ENCODE measurements at places on chromosomes 3 and 15.

DNA sequence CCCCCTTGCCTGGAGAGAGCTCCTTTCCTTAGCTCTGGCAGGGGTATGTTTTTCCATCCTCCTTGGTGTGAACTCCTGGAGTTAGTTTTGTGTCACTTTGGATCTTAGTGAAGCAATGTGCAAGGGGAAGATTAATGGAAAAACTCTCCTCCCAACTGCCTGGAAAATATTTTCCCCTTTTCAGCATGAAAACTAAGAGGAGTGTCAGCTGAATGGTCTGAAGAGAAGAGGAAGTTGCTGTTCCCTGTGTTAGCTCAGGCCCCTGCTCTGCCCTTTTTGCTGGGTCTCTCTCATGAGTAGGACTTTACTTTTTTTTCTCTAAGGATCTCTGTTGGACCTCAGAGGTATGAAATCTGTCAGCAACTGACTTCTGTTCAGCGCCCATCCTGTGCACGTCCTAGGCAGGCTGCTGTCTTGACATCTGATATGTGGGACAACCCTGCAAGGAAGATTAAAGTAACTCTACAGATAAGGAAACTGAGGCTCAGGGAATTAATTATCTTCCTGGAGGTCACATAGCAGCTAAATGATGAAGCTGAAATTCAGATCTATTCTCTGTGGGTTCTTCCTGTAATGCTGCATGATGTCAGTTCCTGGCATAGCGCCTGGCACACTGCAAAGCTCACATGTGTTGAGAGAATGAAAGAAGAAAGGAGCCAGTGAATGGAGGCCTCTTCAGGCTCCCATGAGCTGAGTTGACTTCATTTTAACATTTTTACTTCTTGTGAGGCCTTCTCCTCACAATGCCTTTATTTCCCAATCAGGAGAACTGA, 109.7 kb upstream of the GALNT15 start:
- no peak for DNase-seq

GRCh38 chr15:41659855-41660234, 360 bp upstream of the MGA start:
- DNase-seq, result no peak

DNA sequence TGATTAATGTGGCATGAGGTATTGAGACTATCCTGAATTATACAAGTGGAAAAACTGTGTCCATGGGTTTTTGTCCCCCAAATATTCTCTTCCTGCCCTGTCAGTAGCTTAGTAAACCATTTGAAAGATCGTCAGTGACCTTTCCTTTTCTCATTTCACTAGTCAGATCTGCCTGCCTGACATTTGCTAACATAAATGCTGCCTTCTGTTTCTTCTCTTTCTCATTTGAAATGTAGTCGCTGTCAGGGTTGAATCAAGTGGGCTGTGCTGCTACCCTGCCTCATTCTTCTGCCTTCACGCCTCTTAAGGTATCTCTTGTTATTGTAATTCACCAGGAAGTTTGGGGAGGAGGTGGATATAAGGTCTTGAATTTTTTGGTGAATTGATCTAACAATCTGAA, 67.5 kb downstream of the LRCH3 start:
- no peak for DNase-seq

- DNase-seq, result no peak
Measured at GRCh38 chr3:188064831-188065493, 89.0 kb upstream of the LPP start.

- no peak for DNase-seq
Measured at GRCh38 chr3:43791246-43791645, 100.5 kb downstream of the ABHD5 start.

- DNase-seq, result no peak
Measured at GRCh38 chr15:76903251-76903681, 1.9 kb downstream of the SCAPER start.

DNA sequence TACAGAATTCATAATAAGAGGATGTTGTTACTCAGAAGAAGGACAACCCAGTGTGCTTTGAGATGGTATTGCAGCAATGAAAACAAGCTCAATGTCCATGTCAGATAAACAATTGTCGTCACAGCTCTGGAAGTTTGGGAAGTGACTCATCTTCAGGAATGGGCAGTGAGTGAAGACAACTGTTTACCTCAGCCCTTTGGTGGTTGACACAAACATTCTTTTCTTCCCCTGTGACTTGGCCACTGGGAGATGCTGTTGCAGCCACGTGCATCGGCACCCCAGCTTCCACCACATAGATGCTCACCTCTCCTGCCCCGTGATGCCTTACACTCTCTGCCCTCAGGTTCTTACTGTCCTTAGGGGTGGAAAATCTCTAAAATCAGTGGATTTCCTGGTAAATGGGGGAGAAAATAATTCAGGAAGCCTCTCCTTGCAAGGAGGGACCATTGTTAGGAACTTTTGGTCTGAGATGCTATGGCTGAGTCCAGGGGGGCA, 114.1 kb upstream of the GALNT15 start:
- no peak for DNase-seq

DNA sequence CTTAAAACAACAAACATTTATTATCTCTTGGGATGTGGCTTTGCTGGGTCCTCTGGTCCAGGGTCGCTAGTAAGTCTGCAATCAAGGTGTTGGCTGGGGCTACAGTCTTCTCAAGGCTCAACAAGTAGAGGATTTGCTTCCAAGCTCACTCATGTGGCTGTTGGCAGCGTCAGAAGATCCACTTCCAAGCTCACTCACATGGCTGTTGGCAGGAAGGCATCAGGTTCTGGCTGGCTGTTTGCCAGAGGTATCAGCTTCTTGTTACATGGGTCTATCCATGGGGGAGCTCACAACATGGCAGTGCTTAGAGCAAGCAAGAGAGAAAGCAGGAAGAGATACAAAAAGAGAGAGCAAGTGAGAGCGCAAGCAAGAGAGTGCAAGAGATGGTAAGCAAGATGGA, 15.0 kb upstream of the BNC1 start:
- no peak for DNase-seq

GRCh38 chr15:75025107-75025506, 1.7 kb downstream of the PPCDC start:
- DNase-seq, result no peak

DNA sequence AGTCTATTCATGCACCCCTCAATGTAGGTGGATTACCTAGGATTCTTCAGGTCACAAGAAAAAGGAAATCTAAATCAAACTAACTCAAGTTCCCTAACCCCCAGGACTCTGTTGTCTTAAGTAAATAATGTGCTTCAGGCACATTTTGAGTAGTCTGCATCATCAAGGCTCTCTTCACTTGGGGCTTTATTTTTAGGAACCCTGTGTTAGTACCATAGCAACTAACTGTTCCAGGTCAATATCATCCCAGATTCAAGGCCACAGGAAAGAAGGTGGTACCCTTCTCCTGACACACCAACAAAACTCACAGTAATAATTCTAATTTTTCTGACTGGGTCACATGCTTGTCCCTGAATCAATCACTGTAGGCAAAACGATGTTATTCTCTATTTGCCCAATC, 218.1 kb downstream of the MAGI1 start:
- DNase-seq, result no peak

DNA sequence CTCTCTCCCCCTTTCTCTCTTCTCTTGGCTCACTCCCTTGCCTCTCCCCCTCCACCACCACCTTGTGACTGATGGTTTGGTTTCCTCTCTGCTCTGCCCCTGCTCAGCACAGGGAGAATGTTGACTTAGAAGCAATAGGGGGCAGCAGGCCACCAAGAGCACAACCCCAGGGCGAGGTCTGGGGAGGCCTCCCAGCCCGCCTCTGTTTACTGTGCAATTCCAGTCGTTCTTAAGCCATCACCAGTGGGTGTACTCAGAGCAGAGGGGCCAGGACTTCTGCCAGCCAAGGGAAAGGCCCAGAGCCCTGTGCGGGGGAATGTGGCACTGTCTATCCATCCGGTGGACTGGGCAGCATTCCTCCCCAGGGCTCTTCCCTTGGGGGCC, 5.7 kb upstream of the APEH start:
- DNase-seq, result no peak

- no peak for DNase-seq
Measured at GRCh38 chr3:156174229-156174847, 54.0 kb downstream of the KCNAB1 start.

DNA sequence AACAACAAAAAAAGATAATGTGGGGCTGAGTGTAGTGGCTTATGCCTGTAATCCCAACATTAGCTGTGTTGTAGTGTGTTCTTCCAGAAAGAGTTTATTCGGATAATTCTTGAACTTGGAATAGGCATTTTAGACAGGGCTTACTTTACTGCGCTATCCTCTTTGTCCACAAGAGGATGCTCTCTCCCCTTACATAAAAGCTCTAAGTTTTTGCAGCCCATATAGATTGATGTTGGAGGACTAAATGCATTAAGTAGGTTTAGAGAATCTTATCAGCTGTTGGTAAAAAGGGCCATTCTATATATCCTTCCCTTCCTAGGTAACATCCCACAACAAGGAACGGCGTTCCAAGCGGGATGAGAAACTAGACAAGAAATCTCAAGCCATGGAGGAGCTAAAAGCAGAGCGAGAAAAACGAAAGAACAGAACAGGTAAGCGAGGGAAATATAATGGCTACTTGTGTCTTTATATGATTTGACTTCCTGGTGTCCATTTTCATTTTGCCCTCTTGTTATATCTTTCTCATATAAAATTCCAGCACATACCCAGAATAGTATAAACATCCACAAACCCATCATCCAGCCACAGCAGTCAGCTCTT, 27.8 kb upstream of the ITPKA start:
- DNase-seq, result no peak

DNA sequence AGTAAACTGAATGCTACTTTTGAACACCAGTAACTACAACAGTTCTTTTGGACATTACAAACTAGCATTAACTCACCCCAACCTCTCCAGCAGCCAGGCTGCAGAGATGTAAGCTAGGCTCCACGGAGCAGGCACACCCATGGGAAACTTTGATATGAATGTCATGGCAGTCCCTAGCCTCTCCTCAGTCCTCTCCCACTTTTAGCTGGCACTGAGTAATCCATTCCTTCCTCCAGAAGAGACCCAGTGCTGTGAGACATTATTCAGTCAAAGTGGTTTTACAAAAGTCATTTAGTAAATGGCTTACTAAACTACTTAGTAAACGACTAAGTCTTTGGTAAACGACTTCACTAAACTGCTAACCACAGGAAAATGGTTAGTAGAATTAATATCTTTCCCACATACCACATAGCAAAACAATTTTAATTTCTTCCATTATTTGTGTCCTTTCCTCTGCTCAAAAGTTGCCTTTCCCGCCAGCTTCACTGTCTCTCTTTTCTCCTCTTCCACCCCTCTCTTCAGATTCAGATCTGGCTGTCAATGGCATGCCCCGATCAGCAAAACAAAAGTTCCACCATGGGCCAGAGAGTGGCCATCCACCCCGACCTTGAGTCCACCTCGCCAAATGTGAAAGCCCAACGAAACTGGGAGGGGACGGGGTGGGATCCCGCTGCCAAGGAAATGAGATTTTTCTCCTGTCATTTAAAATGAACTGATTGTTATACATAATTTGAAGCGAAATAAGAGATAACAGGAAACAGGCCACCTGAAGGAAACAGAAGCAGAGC, 67.5 kb upstream of the TJP1 start:
- no peak for DNase-seq

DNA sequence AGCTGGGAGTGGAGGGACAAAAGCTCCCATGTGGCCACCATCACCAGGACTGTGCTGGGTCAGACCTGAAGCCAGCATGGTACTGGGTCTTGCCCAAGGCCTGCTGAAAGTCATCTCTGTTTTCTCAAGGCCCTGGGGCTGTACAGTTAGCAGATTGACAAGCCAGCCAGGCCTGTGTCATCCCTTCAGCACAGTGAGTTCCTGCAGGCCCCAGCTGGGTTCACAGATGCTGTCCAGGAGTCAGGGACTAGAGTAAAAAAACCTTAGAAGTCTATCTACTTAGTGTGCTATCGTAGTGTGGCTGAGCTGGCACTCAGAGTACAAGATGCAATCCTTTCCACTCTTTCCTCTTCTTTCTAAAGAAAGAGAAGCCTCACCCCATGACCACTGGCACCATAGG, 246.0 kb upstream of the NAALADL2 start:
- DNase-seq, result no peak

DNA sequence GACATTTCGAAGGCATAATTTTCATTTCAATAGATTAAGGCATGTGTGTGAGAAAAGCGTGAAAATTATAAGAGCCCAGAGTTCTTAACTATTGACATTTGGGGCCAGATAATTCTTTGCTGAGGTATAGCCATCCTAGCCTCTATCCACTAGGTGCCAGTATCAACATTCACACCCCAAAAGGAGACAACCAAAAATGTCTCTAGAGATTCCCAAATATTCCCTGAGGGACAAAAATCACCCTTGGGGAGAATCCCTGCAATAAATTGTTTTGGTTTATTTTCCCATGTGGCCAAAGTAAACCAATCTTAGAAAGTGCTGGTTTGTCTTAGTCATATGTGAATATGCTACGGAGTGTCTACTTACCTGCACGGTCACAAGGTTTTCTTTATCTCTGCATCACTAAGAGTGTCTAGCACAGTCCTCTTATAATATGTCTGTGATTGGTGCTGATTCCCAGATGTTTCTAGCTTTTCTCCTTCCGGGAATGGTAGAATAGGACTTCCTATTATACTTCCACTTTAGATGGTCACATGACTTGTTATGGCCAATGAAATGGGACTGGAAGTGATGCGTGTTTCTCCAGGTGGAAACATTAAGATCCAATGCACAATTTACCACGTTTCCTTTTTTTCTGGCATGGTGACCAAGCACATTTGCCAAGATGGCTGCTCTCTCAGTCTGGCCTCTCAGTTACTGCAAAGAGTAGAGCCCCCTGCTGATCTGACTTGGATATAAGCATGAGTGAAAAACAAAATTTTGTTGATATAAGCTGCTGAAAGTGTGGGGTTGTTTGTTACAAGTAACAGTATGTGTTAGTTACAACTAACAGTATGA, 8.0 kb upstream of the KBTBD8 start:
- DNase-seq, result no peak

DNA sequence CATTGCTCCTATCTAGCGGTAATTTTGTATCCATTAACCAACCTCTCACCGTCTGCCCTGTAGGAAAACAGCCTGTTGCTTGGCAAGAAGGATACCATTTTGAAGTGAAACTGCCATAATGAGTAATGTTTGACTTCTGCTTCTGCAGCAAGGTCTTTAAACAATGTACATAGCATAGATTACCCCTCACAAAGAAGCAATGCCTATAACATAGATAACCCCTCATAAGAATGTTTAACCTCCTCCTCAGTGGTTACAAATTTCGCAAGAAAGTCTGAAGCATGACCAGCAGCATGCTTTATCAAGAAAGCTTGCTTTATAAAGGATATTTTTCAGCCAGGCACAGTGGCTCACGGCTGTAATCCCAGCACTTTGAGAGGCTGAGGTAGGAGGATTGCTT, 61.2 kb upstream of the MFGE8 start:
- no peak for DNase-seq

- DNase-seq, result no peak
Measured at GRCh38 chr3:180058238-180058637, 21.5 kb upstream of the PEX5L start.

GRCh38 chr3:109952924-109953323, 615.6 kb upstream of the DPPA4 start:
- DNase-seq, result no peak

GRCh38 chr15:29789871-29790270, 32.4 kb downstream of the TJP1 start:
- DNase-seq, result no peak

GRCh38 chr3:186079925-186080324, 29.0 kb downstream of the ETV5 start:
- no peak for DNase-seq

GRCh38 chr3:178526291-178526690, 9.9 kb upstream of the KCNMB2 start:
- DNase-seq, result no peak

- no peak for DNase-seq
Measured at GRCh38 chr3:8183627-8184026, 318.0 kb upstream of the LMCD1 start.
